ENCODE measurements at places on chromosomes 11 and 22.

DNA sequence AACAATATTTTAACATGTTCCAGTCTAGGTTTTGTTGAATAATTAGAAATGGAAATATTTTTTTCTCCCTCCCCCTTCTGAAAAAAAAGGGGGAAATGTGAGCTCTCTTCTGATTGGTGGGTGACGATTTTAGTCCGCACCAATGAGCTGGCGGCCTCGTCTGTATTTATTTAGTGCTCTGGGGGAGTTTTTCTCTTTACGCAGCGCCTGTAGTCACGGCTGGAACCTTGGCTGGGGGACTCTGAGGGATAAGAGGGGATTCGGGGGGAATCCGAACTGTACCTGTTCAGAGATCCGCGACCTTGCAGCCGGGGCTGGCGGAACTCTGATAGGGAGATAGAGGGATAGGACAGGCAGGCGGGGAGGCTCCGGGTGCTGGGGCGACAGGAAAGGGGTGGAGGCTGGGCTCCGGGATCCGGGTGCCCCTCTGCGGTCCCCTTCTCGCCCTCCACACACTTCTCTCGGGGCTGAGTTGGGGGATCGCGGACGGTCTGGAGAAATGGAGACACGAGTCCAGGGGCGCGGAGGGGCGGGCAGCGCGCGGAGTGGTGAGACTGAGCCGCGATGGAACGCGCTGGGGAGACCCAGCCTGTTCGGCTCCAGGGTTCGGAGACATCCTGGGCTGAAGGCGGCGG is 99.7 kb upstream of the HSD17B12 start:
- DNase-seq = no peak
- peak overlapping the region; percentile 88 for H3K4me3 ChIP-seq
- peaks cover 73% of the 10 kb centered on the region for H3K27me3 ChIP-seq
- H3K36me3 ChIP-seq = peaks cover 24% of the 10 kb centered on the region

DNA sequence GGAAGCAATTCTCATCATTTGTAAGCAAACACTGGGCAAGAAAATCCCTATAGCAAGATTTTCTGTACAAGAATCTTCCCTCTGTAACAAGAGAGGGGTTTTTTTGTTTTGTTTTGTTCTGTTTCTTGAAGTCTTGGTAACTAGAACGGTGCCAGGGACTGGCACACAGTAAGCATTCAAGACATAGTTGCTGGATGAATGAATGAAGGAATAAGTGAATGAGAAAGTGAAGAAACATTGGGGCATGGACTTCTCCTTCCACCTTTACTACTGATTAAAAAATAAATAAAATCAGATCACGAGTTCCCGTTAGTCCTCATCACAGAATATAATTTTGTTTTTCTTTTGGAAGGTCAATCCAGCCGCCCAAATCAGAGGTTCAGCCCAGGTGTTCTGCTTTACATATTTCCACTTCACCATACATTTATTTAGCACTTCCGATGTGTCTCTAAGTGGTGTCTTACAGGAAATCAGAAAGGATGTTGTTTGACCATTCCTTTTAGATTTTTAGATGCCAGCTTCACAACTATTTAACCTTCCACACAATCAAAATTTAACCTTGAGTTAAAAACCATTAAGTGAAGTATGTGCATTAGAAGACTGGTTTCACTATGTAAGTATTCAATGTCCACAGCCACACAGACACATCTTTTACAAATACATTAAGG is 281.2 kb downstream of the CADM1 start:
- H3K36me3 ChIP-seq = no peaks in the 10 kb centered on the region
- no peaks in the 10 kb centered on the region for H3K27me3 ChIP-seq
- no peaks in the 10 kb centered on the region for H3K4me1 ChIP-seq
- no peak for DNase-seq

DNA sequence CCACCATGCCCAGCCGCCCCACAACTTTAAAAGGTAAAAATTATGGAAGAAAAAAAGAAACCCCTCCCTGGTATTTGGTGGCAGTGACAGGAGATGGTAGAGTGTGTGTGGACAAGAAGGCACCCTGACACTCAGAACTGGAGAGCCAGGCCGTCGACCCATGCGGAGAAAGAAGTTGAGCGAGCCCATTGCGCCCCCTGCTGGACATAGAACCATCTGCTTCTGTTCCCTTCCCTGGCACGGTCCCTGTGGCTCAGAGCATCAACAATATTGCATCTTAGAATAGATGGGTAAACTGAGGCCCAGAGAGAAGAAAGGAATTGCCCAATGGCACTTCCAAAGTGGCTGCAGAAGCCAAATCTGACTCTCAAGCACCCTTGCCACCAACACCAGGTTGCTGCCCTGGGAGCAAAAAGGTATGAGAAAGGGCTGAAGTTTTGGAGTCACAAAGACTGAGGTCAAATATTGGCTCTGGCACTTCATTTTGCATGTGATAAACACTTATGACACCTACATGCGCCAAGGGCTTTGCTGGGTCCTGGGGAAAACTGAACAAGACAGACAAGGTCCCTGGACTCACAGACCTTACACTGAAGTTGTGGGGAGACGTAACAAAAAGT is 8.6 kb downstream of the MRPL11 start:
- no peak overlapping the region for H3K27ac ChIP-seq
- peak; percentile 39 for DNase-seq
- no peak overlapping the region for H3K4me3 ChIP-seq

DNA sequence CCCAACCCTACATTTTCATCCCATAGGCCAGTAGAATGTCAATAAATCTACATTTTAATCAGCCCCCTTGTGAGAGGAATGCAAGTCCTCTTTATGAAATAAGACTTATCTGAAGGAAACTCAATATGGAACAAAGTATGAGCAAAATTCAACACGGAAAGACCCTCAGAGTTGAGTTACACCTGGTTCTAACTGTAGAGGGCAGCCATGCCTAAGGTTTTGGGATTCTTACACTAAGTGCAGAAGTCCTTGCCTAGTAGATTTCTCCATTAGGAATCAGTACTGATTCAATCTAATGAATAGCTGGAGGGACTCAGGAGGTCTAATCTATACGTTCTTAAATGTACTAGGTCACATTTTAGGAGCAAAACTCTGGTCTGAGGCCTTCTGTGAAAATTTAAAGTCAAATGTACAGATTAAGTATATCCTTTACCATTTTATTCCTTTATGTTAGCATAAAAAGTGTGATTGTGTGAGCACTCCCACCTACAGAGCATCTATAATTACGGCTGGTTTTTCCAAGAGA is 904.5 kb downstream of the DLG2 start:
- no peak for DNase-seq
- H3K36me3 ChIP-seq = no peaks in the 10 kb centered on the region
- no peak overlapping the region for H3K27ac ChIP-seq

- H3K4me1 ChIP-seq = peaks cover 86% of the 10 kb centered on the region
- peak overlapping the region; percentile 100 for H3K27ac ChIP-seq
- no peak for DNase-seq
- no peaks in the 10 kb centered on the region for H3K27me3 ChIP-seq
- H3K36me3 ChIP-seq = no peaks in the 10 kb centered on the region
- H3K4me3 ChIP-seq = peak overlapping the region; percentile 98
Observed at GRCh38 chr22:26673486-26673885, 16.1 kb downstream of the MIAT start.

DNA sequence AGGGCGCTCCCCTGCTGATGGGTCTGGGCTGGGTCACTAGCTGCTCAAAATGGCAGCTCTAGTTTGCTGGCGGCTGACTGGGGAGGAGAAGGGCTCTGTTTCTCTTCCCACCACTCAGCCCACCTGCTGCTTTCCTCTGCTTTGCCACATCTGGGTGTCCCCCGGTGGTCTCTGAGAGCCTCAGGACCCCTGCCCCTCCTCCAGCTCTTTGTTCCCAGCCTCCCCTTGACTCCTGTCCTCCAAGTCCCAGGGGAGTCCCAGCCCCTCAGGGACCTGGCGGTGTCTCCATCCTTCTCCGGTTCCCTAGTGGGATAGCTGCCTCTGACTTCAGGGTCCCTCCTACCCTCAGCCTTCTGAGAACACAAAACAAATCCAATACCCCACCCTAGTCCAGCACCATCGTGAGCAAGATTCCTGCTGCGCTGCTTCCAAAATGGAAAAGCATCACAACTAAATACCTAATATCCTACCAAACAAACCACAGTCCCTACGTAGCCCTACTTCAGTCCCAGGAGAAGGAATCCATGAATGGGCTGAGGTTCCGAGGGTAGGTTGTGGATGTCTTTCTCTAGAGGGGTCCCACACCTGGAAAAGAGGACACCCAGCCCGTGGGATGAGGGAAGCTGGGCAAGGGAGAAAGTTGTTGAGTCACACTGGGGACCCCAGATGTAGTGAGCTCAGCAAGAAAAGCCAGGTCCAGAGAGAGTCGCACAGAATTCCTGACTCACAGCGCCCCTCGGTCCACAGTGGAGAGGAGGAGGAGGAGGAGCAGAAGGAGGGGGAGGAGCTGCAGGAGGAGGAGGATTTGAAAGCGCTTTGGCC is 45.0 kb upstream of the NNMT start:
- peaks cover 5% of the 10 kb centered on the region for H3K36me3 ChIP-seq
- no peak overlapping the region for H3K27ac ChIP-seq
- H3K27me3 ChIP-seq = no peaks in the 10 kb centered on the region
- H3K4me1 ChIP-seq = peaks cover 17% of the 10 kb centered on the region
- no peak for DNase-seq

DNA sequence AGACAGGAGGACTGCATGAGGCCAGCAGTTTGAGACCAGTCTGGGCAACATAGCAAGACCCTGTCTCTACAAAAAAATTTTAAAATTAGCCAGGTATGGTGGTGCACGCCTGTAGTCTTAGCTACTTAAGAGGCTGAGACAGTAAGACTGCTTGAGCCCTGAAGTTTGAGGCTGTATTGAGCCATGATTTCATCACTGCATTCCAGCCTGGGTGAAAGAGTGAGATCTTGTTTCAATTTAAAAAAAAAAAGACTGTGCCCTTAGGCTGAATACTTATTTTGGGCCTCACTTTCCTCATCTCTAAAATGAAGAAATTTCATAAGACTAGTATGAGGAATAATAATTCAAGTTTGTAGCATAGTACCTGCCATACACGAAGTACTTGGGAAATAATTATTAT is 6.9 kb downstream of the AQP11 start:
- H3K36me3 ChIP-seq = no peaks in the 10 kb centered on the region
- H3K4me3 ChIP-seq = no peak overlapping the region
- no peak overlapping the region for H3K27ac ChIP-seq
- H3K4me1 ChIP-seq = no peaks in the 10 kb centered on the region
- H3K27me3 ChIP-seq = no peaks in the 10 kb centered on the region

DNA sequence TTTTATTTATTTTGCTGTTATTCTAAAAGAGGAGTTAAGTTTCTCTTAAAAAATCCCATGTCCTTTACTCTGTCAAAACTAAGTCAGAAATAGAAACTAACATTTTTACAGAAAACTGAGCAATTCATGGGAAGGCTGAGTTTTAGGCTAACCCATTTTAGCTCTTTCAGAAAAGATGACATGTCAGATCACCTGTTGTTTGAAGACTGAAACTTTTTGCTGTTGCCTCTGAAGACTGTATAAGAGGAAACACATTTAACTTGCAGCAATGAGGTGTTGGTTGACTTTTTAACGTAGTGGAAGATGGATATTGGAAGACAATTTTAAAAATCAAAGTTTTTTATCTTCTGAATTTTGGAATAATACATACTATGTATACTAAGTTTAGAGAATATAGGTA is 115.4 kb downstream of the METTL15 start:
- no peak overlapping the region for H3K27ac ChIP-seq
- no peak for DNase-seq
- H3K27me3 ChIP-seq = no peaks in the 10 kb centered on the region
- peaks cover 32% of the 10 kb centered on the region for H3K4me1 ChIP-seq

DNA sequence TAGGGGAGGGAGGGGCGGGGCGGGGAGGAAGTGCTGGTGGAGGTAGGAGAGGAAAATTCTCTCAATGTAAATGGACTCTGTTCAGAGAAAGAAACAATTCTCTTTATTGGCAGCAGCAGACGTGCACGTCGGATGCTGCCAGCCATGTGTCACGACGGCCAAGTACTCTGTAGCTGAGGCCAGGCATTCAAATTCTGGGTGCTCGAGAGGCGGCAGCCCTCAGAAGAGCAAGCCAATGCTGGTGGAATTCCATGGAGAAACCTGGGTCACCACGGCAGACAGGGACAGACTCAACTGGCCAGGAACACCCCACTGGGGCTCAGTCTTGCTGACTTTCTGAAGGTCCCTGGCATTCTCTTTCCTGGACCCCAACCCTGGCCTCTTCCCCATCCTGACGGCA is 90.8 kb downstream of the ABTB2 start:
- DNase-seq = no peak
- H3K4me1 ChIP-seq = peaks cover 5% of the 10 kb centered on the region
- H3K36me3 ChIP-seq = no peaks in the 10 kb centered on the region
- H3K27ac ChIP-seq = no peak overlapping the region

- no peak overlapping the region for H3K27ac ChIP-seq
- no peaks in the 10 kb centered on the region for H3K36me3 ChIP-seq
- H3K4me1 ChIP-seq = peaks cover 23% of the 10 kb centered on the region
- peaks cover 21% of the 10 kb centered on the region for H3K27me3 ChIP-seq
- H3K4me3 ChIP-seq = no peak overlapping the region
Observed at GRCh38 chr22:50016988-50017700, 4.6 kb upstream of the IL17REL start.

DNA sequence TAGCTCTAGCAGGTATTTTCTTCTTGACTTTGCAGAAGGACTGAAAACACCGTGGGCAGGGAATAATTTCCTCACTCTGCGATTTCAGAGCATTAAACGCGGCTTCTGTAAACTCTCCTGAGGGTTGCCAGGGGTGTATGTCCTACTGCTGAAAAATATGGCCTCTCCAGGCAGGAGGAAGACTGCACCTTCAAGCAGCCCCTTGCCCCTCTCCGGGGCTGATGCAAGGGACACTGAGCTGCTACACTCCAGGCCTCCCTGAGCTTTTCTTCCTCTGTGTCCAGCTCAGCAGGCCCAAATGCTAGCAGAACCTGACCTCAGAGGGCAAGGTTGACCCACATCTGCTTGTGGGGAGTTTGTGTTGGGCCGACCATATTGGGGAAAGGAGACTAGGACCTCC is 2.2 kb downstream of the CD6 start:
- peaks cover 71% of the 10 kb centered on the region for H3K4me1 ChIP-seq
- H3K4me3 ChIP-seq = peak overlapping the region; percentile 51
- H3K36me3 ChIP-seq = no peaks in the 10 kb centered on the region
- H3K27ac ChIP-seq = peak overlapping the region; percentile 38
- no peaks in the 10 kb centered on the region for H3K27me3 ChIP-seq
- DNase-seq = no peak

DNA sequence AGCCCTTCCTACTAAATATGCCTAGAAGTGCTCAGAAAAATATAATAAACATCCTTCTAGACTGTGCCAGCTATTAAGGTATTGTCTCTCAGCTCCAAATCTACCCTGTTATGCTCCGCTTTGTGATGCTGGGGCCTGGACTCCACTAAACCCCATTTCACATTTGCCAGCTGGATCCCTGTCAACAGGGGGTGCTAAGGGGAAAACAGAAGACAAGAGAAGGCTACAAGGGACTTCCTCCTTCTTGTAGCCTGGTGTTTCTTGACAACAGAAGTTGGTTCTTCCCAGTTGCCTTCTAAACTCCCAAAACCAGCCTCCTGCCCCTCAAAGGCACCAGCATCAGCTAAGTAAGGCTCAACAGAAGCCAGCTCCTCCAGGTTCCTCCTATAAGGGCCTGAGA is 5.2 kb downstream of the NUMA1 start:
- H3K4me3 ChIP-seq = peak overlapping the region; percentile 45
- H3K27ac ChIP-seq = peak overlapping the region; percentile 32
- no peaks in the 10 kb centered on the region for H3K27me3 ChIP-seq
- DNase-seq = no peak

- H3K4me3 ChIP-seq = no peak overlapping the region
- no peaks in the 10 kb centered on the region for H3K4me1 ChIP-seq
- no peaks in the 10 kb centered on the region for H3K27me3 ChIP-seq
- DNase-seq = no peak
- H3K27ac ChIP-seq = no peak overlapping the region
Observed at GRCh38 chr11:86787018-86787536, 13.3 kb upstream of the PRSS23 start.

GRCh38 chr11:1773994-1774550 is 10.3 kb upstream of the CTSD start:
- no peak for DNase-seq
- no peak overlapping the region for H3K27ac ChIP-seq
- no peaks in the 10 kb centered on the region for H3K36me3 ChIP-seq
- no peak overlapping the region for H3K4me3 ChIP-seq
- peaks cover 75% of the 10 kb centered on the region for H3K27me3 ChIP-seq

Measured in naive B cell (primary cell).